Stimulated activated CD4-positive, alpha-beta T cell treated with anti-CD3 and anti-CD28 coated beads, Interleukin-1b, Interleukin-23, amount 100 ng/mL, for 4 hours (primary cell): ENCODE measurements at places on chromosomes 5 and 9.

DNA sequence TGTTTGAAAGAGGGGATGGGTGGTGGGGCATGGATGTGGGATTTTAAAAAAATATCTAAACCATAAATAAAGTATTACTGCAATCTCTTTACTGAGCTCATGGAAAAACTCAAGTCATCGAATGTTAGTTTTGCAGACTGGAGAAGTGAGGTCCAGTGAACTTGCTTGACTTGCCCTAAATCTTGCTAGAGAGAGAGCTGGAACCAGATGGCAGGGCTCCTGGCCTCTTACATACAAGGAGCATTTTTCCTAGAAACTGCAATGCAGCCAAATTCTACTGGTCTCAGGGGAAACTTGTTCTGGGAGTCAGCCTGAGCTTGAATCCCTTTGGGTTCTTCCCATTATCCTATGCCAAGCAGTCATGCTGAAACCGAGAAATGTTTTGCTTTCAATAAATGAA is 2.9 kb upstream of the TGFBI start:
- DNase-seq, result no peak

- DNase-seq, result no peak
These were observed 2.9 kb downstream of the NRARP start for GRCh38 chr9:137299203-137299565.

DNA sequence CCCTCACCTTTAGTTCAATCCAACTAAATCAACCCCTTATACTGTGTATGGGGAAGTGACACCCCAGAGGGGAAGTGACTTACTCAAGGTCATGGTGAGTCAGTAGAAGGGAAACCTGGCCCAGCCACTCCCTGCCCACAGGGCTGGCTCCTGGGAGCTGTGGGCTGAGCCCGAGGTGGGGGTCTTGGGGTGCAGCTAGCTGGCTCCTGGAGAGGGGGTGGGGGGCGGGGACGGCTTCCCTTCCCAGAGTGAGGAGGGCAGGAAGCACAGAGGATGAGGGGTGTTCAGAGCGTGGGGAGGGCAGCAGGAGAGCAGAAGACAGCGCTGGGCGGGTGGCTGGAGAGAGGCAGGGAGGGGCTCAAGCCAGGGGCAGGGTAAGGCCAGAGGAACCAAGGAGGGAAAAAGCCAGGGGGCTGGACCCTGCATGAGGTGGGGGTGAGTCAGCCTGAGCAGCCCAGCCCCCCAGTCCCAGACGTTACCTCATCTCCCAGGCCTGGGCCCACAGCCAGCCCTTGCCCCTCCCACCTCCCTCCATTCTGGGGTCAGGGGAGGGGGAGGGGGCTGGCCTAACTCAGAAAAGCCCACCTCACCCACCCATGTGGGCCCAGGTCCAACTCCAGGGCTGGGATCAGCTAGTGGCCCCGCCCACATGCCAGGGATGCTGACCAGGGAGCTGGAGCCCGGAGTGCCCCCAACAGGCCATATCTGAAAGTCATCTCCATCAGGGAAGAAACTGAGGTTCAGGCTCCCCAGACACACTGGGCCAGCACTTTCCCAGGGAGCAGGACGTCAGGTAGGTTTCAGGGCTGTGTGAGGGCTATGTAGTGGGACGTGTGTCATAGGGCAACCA is 2.8 kb downstream of the PDLIM7 start:
- no peak for DNase-seq

- no peak for DNase-seq
These were observed 7.9 kb upstream of the NDUFS4 start for GRCh38 chr5:53552561-53552960.

- no peak for DNase-seq
These were observed 77.1 kb upstream of the SUSD1 start for GRCh38 chr9:112252194-112252593.

- DNase-seq, result peak; percentile 25
These were observed 505 bp downstream of the SPTAN1 start for GRCh38 chr9:128552744-128553440.

DNA sequence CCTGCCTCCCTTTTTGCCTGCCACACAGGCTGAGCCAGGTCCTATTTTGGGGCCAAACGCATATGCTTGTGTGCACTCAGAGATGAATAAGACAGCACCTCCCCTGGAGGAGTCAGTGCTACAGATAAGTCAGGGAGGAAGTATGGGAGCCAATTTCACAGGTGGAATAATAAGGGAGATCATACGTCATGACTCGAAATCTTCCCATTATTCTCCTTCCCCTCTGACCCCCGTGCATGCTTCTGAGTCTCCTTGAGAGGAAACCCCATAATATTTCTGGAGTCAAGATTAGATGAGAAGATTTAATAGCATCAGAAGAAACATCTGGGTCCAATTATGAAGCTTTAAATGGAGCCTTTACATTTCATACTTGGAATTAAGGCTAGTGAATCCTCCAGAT is 15.1 kb upstream of the ZCCHC7 start:
- no peak for DNase-seq

- no peak for DNase-seq
These were observed 3.5 kb upstream of the KCNN2 start for GRCh38 chr5:114358329-114358728.

DNA sequence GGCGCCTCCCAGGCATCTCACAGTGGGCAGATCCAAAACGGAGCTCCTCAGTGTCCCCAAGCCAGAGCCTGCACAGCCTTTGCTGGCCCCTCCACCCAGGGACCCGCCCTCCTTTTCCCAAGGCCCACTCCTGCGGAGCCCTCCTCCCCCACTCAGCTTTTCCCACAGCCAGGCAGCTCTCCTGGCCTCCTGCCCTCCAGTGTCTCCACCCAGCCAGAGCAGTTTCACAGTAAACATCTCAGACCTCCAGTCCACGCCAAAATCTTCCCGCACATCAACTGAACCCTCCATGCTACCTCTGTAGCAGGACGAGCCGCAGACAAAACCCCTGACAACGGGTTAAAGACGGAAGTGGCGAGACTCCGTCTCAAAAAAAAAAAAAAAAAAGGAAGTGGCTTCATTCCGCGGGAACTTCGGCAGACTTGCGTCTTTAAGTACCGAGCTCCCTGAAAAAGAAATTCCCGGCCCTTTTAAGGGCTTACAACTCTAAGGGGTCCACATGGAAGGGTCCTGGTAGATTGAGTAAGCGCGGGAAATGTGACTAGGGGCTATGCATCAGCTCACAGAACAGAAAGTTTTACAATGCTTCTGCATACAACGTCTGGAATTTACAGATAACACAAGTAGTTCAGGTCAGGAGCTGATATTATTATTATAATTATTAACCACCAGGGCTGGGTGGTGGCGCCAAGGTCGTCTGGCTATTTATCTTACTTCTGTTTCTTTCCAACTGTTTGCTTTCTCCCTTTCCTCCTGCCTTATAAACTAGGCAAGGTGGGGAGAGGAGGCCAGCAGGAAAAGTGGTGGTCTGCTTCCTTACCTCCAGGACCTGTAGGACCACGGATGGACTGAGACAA is 11.4 kb upstream of the GRIN1 start:
- DNase-seq, result no peak

DNA sequence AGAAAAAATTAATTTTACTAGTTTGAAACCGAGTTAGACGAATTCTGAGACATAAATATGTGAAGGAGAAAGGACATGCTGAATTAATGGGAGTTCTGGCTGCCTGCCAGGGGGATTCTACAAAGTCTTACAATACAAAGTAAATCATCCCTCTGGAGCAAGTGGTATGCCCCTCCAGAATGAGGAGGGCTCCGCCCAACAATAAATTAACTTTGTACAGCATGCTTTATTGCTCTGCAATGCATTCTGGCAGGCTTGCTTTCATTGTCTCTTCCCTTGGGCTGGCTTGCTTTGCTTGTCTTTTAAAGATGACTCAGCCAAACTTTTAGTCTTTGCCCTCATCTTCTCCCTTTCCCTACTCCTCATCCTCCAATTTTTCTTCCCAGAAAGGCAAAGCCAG is 11.7 kb upstream of the PCDHB1 start:
- DNase-seq, result no peak

- no peak for DNase-seq
These were observed 415.9 kb downstream of the ARHGEF28 start for GRCh38 chr5:74041913-74042312.

GRCh38 chr5:8410618-8411017 is 541.7 kb downstream of the MTRR start:
- DNase-seq, result no peak

DNA sequence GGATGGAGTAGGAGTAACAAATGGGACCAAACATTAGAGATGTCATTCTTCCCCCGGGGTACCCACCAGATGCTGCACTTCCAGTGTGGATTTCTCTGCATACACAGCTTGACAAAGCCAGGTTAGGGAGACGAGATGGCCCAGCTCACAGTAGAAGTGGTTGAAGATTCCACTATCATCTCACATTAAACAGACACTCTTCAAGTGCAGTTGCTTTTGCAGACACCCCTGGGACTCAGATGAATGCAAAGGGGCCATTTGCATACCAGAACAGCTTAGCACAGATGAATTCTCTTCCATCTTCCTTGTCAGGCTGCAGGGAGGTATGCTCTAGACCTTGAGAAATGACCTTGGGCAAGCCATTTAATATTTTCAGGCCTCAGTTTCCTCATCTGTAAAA is 12.6 kb upstream of the C5orf58 start:
- DNase-seq, result no peak

GRCh38 chr9:36035006-36035405 is 1.7 kb upstream of the RECK start:
- no peak for DNase-seq

GRCh38 chr9:119810645-119811429 is 441.6 kb upstream of the BRINP1 start:
- no peak for DNase-seq

DNA sequence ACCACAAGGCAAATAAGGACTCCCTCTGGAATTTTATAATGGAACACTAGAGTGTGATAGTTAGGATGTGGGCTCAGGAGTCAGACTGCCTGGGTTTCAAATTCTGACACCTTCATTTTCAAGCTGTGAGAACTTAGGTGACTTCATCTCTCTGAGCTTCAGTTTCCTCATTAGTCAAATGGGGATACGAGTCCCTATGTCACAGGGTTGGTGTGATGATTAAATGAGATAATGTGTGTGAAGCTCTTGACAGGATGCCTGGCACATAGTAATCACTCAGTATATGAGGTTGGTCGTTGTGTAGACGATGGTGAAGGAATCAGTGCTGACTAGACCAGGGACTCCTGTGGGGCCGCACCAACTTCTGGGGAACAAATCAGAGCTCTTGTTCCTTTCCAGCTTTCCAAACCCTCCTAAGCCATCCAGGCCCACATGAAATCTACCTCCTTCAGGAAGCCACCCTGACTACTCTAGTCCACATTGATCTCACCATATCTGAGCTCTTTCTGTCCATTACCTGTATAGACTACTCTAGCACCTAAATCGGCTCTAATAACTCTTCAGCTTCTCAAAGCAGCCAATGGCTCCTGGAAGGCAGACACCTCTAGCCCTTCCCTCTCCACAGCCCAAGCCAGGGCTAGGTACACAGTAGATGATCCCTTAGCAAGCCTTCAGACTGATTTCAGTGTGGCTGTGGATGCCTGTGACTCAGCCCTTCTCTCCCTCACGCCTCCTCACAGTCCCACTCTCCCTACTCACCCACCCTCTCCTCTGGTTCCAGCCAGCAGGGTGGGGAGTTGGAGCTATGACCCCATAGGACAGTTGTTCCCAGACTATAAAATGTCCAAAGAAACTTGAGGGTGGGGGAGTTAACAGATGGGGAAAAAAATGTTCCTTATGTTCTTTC is 2.5 kb upstream of the TCF7 start:
- no peak for DNase-seq

GRCh38 chr9:110573305-110573704 is 6.2 kb downstream of the SVEP1 start:
- DNase-seq, result no peak

GRCh38 chr5:34057118-34057517 is 14.1 kb upstream of the C1QTNF3 start:
- DNase-seq, result no peak

DNA sequence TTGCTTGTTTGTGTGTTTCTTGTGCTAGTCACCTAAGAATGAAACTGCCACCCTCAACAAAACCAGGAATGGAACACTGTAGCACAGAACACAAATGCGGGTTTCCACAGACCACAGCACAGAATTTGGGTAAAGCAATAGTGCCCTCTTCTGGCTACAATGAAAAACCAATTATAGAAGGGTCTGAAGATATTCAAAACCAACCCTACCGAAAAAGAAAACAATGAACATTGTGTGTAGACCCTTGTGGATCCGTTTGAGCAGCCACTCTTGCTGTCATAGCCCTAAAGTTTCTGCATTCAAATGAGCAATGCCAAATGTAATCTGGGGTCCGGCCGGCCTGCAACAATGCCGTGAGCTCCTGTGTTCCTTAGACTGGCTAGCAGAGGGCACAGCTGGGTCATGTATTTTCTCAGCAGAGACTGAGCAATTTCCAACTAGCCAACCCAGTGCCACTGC is 8.3 kb upstream of the ENC1 start:
- DNase-seq, result no peak

GRCh38 chr5:122413722-122414121 is 101.7 kb downstream of the SNCAIP start:
- no peak for DNase-seq

DNA sequence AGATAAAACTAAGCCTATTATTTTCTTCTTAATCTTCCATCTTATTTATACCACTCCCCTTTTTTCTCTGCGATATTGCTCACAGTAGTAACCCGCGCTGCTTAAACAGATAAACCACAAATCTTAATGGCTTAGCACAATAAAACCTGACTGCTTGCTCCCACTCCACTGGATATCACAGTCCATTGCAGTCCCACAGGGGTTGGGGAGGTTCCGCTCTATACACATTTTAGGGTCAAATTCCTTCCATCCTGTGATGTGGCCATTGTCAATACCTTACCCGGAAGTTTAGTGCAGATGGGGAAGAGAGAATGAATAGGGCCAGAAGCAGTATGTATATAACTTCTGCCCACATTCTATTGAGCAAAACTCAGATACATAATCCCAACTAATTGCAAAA is 193.7 kb downstream of the RAB3C start:
- DNase-seq, result no peak

- DNase-seq, result no peak
These were observed 6.2 kb upstream of the TMEM141 start for GRCh38 chr9:136784997-136785361.

DNA sequence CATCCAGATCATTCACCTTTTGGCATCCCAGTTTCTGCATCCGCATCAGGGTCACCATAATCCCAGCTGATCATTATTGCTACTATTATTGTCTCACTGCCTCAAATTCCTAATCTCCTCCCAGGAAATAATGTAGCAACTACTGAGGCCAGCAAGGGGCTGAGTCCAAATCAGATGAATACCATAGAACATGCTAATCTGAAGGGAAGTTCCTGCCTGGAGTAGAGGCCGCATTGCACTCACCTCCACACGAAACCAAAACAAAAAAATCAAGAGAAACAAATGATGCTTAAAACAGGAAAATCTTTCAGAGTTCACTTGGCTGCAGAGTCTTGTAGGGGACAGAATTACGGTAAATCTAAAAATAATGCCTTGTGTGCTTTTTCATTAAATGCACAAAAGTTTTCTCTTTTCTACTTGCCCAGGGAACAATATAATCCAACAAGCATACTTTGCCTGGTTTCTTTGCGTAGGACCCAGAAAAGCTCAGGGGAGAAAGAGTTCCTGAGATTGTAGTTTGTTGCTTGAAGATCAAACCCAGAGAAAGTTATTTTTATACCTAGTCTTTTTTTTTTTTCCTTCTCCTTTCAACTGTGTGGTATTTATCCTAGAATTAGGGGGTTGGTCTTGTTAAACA is 87.7 kb upstream of the KLF4 start:
- no peak for DNase-seq
